Left renal cortex interstitium (tissue), 4 donors: ENCODE measurements at places on chromosomes 16 and 17.

- no peak for DNase-seq
These were observed at the start of gene ABR for GRCh38 chr17:1179818-1180742. Gene ABR, minus strand, starts transcription at chr17:1179981. Its CDS starts 254 bp downstream, at chr17:1179727.

- DNase-seq = no peak
These were observed 261.2 kb downstream of the CBLN1 start for GRCh38 chr16:49020436-49020835.

DNA sequence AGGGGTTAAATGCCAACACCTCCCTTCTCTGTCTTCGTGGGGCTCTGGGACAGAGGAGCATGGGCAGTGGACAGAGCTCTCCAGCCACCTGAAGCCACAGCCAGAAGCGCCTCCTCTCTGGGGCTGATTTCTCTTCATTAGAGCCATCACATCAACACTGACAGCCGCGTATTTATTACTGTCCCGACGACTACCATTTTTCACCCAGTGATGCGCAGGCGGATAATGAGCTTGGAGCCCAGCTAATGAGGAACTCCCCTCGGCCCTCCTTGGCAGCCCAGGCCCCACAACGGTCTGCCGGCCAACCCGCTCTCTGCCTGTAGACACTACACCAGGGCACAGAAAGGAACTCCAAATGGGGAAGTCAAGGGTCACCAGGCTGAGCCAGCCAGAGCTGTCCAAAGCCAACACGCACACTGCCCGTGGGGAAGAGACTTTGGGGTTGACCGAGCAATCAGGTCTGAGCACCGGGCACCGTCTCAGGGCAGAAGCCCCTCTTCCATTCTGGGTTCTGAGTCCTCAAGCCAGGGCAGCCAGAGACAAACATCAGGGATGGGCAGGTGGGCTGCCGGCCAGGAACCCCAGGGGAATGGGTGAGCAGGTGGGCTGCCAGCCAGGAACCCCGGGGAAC lies 13.2 kb downstream of the SDK2 start:
- no peak for DNase-seq

DNA sequence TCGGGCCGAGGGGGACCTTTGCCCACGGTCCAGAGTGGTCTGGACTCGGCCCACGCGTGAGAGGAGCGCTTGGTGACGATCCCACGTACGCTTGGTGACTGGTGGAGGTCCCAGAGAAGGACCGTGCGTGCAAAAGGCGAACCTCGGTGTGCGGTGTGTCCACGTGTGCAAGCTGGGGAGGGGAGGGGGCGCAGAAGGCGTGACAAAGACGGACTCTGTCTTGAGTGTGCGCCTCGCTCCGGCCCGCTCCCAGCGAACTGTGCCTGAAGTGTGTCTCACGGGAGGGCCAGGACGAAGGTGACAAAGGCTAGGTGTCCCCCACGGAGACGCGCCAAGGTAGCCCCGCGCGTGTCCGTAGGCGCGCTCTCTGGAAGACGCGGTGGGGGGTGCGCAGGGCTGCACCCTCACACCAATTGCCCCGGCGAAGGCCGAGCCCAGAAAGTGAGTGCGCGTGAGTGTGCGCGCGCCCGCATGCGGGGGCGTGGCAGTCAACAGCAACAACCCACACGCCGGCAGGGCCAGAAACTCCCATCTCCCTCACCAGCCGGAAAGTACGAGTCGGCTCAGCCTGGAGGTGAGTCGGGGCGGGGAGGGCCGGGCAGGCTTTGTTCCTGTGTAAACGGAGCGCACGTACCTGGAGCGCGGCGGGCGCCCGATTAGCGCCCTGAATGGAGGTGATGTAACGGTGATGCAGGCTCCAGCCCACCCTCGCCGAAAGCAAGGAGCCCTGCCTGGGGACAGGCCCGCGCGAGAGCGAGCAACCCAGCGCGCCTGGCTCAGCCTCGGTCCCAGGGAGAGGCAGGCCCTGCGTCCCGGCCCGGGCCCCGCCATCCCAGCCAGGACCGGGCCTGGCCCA lies at the start of gene GPRC5C:
Gene GPRC5C (plus strand): TSS at position 521 of the 856 bp plus-strand sequence. CDS start 7,689 bp downstream, outside the sequence.
- DNase-seq = peak; percentile 77

- no peak for DNase-seq
These were observed 487 bp downstream of the CREBBP start for GRCh38 chr16:3879887-3880564.

GRCh38 chr17:28969706-28970393 lies 18.5 kb upstream of the PHF12 start:
- DNase-seq = no peak

- no peak for DNase-seq
These were observed 2.9 kb downstream of the C16orf90 start for GRCh38 chr16:3492356-3492755.

DNA sequence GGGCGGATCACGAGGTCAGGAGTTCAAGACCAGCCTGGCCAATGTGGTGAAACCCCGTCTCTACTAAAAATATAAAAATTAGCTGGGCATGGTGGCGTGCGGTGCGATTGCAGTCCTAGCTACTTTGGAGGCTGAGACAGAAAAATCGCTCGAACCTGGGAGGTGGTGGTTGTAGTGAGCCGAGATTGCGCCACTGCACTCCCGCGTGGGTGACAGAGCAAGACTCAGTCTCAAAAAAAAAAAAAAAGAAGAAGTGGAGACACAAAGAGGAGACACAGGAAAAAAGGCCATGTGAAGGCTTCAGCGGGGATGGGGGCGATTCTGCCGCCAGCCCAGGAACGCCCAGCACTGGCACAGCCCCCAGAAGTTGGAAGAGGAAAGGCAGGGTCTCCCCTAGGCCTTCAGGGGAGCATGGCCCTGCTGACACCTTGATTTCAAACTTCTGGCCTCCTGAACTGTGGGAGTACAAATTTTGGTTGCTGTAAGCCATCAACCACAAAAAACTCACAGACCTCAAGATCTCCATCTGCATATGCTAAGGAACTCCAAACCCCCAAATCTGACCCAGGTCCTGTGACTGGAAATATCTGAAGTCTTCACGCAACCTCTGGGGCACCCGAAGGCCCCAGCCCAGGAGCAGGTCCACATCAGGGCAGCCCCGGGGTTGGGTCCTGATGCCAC lies 7.0 kb downstream of the SGSH start:
- DNase-seq = no peak

GRCh38 chr16:19240494-19240893 lies 45.0 kb upstream of the CLEC19A start:
- DNase-seq = no peak

DNA sequence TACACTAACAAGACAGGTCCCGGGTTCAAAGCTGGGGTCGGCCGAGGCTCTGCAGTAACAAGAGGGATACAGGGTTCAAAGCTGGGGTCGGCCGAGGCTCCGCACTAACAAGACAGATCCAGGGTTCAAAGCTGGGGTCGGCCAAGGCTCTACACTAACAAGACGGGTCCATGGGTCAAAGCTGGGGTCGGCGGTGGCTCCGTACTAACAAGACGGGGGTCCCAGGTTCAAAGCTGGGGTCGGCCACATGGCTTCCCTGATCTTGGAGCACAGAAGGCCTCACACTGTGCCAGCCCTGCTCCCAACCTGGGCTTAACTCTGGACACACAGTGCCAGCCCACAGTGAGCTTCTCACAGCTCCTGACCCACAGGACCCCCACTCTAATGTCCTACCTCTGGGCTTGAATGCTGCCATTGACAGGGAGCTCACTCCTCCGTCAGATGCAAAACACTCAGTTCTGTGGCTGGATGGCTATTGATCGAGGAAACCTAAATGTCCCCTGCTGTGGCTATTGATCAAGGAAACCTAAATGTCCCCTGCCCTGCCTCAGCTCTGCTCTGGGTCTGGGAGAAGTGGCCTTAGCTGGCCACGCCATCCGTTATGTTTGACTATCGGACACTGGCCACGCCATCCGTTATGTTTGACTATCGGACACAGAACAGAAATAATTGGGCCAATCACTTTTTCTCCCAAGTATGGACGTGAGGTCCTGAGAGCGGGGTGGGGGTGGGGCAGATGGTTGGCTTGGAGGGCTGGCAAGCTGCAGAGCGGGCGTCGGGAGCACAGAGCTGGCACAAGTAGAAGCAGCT lies 54.6 kb upstream of the DOC2B start:
- no peak for DNase-seq

DNA sequence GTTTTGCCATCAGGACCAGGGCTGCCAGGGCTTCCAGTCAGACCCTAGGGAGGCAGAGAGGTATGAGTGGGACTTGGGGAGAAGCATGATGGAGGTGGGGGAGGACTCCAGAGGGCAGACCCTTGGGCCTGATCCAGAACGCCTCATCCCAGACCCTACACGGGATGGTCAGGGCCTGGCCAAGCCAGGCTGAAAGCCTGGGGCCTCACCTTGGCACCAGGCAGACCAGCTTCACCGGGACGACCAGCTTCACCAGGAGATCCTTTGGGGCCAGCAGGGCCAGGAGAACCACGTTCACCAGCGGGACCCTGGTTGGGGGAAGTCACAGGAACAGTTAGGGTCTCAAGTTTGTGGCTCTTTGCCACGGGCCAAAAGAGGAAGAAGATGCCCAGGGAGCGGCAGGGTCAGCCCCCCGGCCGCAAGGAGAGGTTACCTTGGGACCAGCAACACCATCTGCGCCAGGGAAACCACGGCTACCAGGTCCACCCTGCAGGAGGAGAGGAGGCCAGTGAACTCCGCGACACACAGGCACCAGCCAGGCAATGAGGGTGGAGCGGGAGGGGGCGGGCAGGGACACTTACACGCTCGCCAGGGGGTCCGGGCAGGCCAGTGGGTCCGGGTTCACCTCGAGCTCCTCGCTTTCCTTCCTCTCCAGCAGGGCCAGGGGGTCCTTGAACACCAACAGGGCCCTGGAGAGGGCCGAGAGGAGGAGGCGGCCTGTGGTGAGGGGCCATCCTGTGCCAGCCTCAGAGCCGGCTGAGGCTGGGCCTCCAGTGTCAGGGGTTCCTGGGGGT lies 7.1 kb downstream of the COL1A1 start:
- DNase-seq = no peak

DNA sequence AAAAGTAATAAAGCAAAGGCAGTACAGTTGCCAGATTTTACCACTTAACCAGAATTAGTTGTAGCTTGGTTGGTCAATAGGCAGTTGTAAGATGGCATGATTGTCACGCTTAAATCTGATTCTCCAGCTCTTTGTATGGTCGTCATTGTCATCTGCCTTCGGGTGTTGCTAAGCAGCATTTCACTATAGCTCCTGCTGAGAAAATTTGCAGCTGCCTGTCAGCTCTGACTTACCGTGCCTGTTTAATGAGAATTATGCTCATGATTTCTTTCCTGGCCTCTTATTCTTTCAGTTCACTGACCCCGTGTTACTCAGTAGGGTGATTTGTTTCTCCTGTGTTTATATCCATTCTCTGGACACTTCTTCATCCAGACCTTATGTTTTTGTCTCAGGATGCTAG lies 66.7 kb downstream of the TANGO6 start:
- no peak for DNase-seq

DNA sequence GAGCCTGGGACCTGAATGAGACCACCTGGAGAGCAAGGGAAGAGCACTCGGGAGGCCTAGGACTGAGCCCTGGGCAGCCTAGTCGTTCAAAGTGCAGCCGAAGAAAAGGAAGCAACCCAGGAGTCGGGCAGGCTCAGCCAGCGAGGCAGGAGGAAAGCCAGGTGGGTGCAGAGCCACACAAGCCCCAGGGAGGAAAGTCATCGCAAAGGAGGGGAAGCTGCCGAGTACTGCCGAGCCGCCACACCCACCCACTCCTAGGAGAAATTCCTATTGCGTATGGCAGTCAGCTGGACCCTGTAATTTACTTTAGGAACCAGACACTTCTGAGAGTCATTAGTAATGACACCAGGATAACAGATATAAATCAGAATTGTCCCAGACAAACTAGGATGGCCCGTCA lies 187.6 kb downstream of the KATNIP start:
- no peak for DNase-seq

DNA sequence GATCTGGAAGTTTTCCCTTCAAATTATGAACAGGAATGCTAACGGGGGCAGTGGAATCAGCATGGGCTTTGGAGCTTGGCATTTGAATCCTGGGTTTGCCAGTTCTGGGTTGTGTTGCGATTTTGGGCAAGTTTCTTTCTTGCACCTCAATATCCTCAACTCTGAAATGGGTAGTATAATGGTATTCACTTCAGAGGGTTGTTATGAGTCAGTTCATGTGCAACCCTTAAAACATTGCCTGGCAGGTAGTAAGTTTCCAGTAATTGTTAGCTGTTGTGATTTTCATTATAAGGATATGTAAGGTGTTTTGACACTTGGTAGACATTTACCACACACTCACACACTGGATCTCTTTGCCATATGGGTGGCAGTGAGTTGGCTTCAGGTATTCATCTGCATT lies 33.4 kb downstream of the SNX29 start:
- no peak for DNase-seq

DNA sequence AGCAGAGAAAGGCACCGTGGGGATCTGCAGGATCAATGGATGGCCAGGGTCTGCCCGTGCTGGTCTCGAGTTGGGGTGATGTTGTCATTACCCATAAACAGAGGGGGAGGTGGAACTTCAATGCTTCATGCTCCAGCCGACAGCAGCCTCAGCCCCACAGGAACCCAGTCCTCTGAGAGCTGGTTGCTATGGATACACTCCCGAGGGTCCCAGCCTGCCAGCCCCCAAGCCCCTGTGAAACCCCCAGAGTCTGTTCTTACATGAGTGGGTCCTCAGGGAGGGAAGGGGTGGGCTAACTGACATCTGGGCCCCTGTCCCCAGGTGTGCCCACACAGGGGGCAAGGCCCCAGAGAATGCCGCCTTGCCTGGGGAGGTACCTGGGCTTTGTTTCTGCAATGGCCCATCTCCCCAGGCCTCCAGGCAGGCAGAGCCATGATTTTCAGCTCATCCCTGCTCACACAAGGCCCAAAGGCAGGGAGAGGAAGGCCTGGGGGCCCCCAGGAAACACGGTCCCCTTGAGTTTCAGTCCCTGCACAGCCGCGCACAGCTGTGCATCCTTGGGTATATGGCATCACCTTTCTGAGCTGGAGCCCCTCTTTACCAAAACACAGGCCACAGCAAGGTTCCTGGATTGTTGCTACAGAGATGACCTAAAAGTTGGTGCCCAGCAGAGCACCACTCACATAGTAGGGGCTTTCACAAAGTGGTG lies 223.7 kb downstream of the ZNF423 start:
- DNase-seq = no peak

GRCh38 chr17:60151355-60151754 lies 1.6 kb downstream of the CA4 start:
- DNase-seq = no peak

DNA sequence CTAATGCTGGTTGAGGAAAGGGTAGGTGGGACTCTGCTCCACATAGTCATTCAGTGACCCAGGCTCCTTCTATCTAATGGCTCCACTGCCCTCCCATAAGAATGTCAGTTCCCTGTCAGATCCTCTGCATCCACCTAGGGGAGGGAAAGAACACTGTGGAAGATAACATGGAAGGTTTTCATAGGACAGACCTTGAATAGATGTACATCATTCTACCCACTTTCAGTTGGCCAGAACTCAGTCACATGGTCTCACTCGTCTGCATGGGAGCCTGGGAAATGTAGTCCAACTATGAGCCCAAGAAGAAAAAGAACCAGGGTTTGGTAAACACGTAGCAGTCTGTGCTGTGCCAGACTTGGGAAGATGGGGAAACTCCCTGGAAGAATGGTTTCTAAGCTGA lies 27.1 kb upstream of the SCNN1B start:
- no peak for DNase-seq
